ENCODE measurements at places on chromosomes 5 and 9.

DNA sequence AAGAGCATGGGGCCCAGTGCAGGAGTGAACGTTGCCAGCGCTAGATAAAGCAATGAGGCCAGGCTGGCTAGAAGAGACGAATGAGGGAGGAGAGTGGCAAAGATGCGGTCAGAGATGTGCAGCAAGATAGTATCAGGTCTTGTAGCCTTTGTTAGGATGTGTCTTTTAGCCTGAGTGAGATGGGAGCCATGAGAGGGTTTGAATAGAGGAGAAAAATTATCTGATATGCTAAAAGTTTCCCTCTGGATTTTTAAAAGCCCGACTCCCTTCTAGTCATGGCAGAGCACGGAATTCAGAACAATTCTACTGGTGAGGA lies 12.2 kb downstream of the DUSP1 start:
- no peak for DNase-seq

DNA sequence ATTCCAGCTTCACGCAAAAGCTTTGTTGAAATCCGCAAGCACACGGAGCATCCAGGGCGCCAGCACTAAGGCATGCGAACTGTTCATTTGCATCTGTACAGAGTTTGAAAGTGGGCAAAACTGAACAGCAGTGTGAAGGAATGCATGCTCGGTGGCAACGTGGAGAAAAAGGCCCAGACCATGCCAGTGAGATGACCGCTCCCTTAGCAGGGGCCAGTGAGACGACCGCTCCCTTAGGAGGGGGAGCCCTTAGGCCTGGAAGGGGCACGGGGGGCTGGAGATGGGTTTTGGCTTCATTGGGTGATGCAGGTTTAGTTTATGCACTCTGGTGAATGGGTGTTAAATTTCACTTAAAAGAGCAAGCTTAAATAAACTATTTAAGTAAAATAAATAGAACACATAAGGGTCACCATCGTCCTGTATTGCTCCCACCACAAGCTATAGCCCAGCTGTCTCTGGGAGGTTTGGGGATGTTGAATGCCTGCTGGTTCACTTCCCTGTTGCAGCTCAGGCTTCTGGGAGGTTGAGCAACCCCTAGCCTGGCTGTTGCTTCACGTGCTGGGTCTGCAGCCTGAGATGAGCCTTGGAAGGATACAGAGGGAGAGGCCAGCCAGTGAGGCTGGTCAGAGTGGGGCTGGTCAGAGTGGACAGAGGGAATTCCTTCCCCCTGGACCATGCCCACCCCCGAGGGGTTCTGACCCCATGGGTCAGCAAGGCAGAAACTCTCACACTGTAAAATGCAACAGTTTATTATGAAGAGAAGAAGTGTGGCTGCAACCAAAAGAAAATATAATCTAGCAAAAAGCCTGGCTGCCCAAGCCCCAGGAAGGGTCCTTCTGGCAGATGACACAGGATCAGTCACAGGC lies 4.6 kb upstream of the FCN1 start:
- DNase-seq: no peak

DNA sequence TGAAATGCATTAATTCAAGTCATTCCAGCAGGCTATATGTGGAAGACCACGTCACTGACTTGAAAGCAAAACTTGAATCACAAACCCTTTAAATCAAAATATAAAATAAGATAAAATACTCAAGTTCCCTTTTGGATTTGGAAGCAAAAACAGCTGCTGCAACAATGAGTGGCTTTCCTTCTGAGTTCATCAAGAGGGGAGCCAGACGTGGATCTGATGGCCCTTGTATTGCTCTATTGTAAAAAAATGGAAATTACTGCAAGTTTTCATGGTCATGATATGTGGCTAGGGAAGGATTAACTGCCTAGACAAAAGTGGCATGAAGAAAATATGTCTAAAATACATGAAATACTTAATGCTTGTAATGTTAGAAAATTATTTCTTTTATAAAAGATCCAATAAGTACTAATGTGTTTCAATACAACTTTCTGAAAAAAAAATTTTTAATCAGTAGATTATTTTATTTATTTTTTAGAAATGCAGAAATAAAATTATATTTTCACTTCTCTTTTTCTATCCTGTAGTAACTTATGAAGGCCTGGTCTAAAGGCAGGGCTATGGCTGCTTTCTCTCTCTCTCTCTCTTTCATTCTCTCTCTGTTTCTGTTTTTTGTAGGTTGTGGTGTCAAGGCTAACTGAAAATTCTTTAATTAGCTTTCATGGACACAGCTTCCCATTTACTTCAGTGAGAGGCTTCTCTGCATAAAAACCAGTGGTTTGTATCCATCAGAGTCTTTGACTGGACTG lies 24.0 kb downstream of the LIX1 start:
- no peak for DNase-seq

GRCh38 chr5:1211701-1212100 lies 10.3 kb downstream of the SLC6A19 start:
- no peak for DNase-seq

DNA sequence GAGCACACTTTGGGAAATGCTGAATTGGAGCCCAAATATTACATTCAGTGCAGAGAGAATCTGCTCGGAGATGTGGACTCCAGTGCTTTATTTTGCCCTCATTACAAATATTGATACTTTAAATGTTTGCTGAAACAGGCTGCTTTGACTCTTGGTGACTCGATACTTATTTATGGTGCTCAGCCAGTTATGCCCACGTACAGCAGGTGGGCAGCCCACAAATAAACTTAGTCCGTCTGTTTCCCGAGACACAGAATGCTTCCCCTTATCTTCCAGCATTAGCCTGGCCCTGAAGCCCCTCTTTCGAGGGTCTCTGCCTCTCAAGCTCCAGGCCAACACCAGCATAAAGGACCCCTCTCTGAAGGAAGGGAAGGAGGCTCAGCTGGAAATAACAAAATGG lies 158.7 kb downstream of the SMARCA2 start:
- no peak for DNase-seq

DNA sequence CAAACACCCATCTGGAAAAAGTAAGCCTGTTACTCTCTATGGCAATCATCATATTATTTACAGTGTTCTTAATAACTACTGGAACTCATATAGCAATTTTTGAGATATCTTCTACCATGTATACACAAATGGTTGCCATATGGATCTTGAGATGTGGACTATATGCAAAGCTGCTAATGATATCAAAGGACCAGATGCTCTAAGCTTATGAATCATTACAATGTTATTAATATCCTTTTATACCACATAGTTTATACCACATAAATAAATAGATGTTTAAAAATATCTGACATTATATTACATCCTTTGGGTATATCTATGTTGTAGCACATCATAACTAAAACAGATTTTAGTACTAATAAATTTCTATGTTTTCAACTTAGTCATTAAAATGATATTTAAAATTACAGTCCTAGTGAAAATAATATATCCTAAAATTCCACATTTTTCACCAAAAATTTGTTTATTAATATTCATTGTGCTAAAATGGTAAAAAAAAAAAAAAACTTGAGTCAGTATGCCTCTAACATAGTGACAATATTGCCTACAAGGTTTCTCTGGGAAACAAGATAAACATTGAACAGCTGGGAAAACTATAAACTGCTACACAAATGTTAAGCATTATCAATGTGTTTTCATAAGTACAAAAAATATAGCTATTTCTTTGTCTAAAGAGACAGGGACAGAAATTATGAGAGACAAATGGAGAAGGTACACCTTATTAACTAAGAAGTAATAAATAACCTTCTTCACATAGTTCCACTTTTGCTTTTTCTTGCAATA lies 85.5 kb downstream of the DTWD2 start:
- no peak for DNase-seq

- DNase-seq: peak; percentile 26
Measured at GRCh38 chr5:133245191-133246052, 193.6 kb downstream of the HSPA4 start.

- no peak for DNase-seq
Measured at GRCh38 chr9:91360551-91361290, 997 bp downstream of the AUH start.
